Activated T-cell treated with anti-CD3 and anti-CD28 coated beads for 4 hours (primary cell): ENCODE measurements at places on chromosomes 1 and 21.

GRCh38 chr1:5620997-5621396, 371.2 kb downstream of the NPHP4 start:
- no peak for DNase-seq

DNA sequence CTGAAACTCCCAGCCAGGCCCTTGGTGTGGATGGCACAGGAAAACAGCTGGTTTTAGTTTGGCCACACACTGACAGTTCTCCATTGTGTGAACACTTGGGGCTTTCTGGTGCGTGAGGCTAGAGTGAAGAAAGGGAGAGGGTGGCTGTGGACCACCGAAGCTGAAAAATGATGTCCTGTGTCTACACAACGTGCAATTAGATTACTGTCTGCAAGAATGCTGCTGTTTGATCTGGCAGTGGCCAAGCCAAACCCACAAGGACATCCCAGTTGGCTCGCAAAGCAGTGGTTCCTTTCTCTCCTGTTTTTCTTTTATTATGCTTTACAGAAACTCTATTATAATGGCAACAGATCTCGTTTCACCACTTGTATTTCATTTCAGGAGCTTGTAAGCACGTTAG, 58.9 kb downstream of the ERG start:
- no peak for DNase-seq

DNA sequence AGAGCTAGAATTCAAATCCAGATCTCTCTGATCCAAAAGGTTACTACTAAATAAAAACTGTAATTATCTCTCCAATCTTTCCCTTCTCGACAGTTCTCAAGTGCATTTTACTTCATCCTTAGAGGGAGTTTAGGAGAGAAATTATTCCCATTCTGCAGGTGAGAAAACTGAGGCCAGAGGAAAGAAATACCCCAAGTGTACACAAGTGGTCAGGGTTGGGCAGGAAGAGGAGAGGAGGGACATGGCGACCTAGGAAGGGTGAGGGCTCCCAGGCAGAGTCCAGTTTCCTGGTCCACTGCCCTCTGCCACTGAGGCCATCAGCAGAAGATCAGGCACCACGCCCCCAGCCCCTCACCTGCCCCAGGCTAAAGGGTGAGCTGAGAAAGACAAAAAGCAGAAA, 127.1 kb upstream of the RUNX3 start:
- DNase-seq = no peak

DNA sequence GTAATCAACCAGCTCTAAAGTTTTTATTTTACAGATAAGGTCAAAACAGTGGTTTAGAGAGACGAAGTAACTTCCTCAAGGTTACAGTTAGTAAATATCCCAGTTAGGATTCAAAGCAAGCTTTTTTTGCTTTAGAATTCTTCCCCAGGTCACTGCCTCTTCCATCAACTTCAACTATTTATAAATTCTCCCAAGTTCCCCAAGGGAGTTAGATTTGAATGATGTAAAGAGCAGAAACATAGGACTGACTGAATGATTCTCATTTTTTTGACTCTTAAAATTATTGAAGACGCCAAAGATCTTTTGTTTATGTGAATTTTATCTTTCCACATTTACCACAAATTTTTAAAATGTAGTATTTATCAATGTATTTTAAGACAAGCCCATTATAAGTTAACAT, 4.1 kb downstream of the POGZ start:
- DNase-seq = no peak

- no peak for DNase-seq
These were observed 655.0 kb downstream of the RWDD3 start for GRCh38 chr1:95888941-95889390.

DNA sequence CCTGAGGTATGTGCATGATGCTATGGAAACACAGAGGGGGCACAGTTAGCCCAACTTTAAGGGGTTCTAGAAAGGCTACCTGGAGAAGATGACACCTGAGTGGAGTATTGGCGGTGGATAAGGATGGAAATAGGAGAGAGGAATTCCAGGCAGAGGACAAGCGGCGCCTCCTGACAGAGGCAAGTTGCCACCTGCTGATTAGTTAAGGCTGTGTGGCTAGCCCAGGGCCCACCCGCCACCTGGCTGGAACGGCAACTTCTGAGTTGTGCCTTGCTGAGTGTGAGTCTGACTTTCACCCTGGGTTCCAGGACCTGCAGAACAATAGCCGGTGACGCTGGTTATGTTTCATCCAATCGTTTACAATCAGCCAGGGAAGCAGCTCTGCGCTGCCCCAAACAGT, 126.9 kb upstream of the LMO4 start:
- DNase-seq = no peak

DNA sequence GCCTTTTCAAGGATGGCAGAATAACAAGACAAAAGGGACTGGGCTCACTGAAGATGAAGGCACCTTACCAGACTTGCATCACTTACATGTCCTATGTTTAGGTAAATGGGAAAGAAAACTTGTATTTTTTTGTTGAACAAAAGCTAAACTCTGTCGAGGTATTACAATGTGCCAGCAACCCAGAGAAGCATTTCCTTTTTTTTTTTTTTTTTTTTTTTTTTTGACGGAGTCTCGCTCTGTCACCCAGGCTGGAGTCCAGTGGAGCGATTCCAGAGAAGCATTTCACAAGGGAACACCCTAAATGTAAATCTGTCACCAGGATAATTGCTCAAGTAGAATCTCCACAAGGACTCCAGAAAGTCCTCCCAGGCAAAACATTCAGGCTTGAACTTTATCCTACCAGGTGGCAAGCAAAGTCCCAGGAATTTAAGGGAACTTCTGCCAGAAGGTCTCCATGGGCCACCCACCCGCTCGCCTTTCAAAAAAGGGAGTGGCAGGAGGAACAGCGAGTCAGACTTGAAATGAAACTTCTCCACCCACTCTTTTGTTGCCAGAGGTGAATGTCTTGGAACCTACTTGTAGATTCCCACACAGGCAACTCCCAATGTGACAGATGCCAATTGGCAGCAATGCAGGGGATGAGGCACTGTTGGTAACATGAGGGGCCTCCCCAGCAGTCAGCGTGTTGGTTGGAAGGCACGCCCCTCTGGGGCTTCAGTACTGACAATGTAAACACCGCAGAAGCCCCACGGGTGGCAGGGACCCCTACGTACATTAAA, 125.0 kb downstream of the TIAM1 start:
- DNase-seq = no peak

- no peak for DNase-seq
These were observed 3.0 kb upstream of the S100A9 start for GRCh38 chr1:153354515-153355193.

- DNase-seq = no peak
These were observed 158.8 kb downstream of the TOMM20 start for GRCh38 chr1:234969581-234970400.

- DNase-seq = no peak
These were observed 7.9 kb downstream of the MYBPHL start for GRCh38 chr1:109298666-109299557.

DNA sequence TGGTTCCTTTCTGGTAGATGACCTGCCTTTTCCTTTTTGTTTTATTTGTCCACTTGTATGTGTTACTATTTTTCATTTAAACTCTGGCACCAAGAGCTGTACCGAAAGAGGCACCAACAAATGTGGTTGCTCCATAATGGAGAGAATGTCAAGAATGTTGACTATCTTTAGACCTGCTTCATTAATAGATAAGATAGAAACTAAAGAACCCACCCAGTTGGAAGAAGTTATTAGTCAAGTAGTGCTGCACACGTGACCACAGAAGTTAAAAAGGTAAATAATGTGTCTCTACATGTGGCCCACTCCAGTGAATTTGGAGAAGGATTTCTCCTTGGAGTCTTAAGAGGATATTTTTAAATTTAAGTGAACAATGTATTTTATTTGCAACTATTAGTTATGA, 9.3 kb downstream of the ATP1A1 start:
- no peak for DNase-seq

GRCh38 chr1:205563927-205564441, 59.5 kb downstream of the CDK18 start:
- no peak for DNase-seq

DNA sequence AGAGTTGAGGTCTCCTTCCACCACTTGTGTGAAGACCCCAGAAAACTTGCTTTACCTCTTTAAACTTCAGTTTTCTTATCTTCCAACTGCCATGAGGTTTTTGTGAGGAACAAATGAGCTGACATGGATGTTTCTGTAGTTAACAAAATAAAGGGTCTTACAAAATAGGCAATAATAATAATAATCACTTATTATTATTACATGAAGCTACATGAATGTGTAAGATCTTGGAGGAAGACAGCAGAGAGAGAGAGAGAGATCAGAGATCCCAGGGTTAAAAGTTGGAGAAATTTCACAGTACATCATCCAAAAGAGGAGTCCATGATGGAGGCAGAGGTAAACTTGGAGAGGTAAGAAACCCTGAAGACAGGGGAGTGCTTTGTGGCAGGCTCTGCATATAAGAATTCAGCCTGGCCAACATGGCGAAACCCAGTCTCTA, 10.7 kb downstream of the RCC1 start:
- DNase-seq = no peak

DNA sequence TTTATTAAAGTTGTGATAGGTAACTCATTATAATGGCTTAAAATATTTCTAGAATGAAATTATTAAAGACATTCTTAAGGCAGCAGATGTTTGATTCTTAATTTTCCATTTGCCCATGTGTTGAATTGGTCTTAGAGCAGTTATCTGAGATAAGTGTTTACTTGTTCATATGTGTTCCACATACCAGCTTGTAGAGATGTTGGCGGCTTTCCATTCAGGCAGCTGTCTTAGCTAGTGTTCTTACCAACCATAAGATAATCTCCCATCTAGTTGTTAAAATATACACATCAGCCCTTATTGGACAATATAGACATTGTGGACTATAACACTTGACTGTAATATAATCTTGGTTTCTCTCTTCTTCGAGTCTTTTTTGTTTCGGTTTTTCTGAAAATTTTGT, 1372.9 kb upstream of the ADGRL2 start:
- no peak for DNase-seq

DNA sequence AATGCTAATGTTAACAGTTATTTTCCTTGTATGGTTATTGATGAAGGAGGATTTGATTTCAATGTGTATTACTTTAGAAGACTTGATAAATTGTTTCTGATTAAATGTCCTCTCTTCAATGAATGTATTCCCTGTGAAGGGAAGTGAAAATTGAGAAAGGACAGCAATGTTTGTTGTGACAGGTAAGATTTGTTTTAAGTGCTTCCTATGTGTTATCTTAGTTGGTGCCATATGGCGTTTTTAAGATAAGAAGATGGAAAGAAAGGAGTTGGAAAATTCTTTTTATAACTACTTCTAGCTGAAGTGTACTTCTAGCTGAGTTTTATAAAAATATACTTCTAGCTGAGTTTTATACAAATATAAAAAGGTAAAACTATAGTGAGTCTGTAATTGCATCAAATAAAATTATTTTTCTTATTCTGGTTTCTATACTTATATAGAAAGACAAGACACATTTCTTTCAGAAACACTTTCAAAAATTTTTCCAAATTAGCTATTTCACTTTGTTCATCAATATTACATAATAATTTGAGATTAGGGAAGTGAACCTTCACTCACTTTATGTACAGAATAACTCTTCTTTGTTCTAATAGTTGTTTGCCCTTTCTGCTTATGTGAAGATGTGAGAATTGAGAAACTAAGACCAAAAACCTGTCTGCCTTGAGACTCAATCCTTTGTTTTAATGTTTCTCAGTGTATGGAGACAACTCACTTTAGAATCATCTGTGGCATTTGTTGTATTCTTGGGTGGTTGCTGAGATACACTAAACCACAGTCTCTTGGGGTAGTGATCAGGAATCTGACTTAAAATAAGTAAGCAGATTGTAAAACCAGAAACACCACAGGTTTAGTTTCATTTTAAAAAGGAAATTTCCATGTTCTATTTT, 382.9 kb upstream of the B3GALT2 start:
- no peak for DNase-seq

DNA sequence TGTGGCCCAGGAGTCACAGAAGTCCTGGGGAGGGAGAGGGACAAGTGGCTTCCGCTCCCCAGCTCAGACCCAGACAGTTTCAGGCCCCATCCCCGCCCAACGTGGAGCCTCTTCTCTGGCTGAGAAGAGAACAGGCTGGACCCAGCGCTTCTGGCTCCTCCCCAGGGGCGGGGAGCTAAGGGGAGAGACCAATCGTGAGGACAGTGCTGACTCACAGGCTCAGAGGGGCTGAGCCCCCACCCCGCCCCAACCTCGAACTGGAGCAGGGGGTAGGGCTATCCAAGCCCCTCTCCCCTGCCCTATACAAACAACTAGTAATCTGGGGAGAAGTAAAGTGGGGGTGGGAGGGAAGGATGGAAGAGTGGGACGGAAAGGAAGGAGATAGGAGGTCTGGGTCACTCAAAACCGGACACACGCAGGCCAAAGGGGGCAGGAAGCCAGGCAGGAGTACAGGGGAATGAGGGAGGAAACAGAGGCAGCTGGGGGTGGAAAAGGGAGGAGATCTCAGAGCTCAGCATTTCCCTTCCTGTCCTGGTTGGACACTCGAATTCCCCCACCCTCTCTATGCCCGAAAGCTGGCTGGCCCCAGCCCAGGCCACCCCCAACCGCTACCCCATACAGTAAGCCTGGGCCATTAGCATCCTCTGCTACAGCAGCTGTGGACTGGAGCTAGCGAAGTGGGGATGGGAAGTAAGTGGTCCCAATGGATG, at the start of gene SHC1:
TSS of gene SHC1 (minus strand) at position 117 of the 710 bp plus-strand sequence. CDS start 221 bp downstream, outside the sequence.
- no peak for DNase-seq

DNA sequence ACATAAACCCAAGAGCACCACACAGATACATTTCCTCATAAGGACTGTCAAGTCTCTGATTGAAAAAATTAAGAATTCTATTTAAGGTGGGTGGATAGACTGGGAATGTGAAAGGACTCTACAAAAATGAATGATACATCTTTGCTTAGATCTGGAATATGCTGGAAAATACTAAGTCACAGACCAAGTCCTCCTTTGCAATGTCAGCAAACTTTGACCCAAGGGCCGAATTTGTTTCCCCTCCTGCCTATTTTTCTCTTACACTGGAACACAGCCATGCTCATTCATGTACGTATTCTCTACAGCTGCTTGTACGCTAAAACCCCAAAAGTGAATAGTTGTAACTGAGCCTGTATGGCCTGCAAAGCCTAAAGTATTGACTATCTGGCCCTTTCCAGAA, 180.7 kb downstream of the ADSS2 start:
- no peak for DNase-seq

- no peak for DNase-seq
These were observed 112.6 kb downstream of the PLD5 start for GRCh38 chr1:242411901-242412300.

DNA sequence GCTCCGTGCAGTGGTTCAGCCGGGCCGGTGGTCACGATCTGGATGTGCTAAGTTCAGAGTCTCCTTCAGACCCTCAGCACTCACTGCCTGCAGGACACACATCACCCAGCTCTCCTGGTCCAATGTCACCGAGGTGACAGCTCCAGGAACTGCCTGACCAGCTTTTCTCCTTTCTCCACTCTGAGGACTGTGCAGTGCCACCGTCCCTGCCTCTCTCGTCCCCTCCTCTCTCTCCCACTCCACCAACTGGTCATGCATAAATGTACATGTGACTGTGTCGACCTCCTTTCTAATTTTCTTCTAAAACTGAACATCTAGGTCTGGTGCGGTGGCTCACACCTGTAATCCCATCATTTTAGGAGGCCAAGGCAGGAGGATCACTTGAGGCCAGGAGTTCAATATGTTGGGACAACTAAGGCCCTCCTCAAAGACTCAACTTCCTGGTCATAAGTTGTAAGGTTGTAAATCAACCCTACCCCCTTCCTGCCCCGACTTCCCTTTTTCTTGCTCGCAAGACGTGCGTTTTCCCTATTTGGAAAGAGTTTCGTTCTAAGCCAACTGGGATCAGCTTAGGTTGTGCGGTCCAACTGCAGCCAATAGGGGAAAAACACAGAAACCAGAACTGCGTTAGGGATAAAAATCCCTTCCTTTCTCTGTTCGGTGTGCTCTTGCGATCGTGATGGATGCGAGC, 53.1 kb downstream of the MEGF6 start:
- DNase-seq = no peak
